ENCODE measurements at places on chromosomes 13 and 19.

DNA sequence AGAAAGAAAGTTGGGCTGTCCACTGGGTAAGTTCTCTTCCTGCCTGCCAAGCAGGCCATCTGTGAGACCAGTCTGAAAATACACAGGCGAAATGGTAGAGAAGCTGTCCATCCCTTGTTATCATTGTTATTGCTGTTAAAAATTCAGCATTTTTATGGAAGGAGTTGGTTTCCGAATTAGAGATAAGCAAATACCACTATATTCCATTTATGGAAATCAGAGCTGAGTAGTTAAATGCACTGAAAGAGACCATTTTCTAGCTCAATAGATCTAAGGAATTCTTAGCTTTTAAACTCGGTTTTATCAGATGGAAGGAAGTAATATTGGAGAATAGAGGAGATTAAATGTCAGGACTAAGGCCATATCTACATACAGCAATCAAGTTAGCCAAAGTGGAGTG lies 40.7 kb downstream of the MZT1 start:
- no peak for DNase-seq

- no peak for DNase-seq
Observed at GRCh38 chr19:32067685-32068084, 277.7 kb upstream of the ZNF507 start.

GRCh38 chr19:32227561-32228165 lies 117.7 kb upstream of the ZNF507 start:
- no peak for DNase-seq

DNA sequence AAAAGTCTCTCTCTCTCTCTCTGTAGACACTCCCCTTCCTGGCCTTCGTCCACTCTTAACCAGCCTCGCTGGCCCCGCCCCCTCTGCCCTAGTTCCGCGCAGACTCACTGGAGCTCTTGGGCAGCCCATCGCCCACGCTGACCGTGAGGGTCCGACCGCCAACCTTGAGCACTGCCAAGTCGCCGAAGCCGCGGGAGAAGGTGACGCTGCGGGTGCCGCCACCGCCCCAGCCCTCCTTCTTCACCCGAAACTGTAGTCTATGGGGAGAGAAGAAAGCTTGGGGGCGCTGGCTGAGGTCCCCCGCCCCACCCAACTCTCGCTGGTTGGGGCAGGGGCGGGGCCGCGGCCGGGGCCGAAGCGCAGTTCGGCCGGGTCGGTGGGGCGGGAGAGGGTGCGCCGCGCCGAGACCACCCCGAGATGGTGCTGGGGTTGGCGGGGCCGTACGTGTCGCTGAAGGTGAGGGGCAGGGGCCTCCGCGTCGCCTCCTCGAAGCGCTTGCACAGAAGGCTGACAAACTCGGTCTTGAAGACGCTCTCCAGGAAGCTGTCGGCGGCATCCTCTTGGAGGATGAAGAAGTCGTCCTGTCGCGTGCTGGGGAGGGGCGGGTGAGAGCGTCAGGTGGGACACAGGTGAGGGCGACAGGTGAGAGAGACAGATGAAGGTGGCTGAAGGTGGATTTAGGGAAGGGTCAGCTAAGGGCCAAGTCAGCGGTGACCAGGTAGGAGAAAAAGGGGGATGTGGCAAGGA lies 12.6 kb upstream of the ZNF414 start:
- peak; percentile 93 for DNase-seq

DNA sequence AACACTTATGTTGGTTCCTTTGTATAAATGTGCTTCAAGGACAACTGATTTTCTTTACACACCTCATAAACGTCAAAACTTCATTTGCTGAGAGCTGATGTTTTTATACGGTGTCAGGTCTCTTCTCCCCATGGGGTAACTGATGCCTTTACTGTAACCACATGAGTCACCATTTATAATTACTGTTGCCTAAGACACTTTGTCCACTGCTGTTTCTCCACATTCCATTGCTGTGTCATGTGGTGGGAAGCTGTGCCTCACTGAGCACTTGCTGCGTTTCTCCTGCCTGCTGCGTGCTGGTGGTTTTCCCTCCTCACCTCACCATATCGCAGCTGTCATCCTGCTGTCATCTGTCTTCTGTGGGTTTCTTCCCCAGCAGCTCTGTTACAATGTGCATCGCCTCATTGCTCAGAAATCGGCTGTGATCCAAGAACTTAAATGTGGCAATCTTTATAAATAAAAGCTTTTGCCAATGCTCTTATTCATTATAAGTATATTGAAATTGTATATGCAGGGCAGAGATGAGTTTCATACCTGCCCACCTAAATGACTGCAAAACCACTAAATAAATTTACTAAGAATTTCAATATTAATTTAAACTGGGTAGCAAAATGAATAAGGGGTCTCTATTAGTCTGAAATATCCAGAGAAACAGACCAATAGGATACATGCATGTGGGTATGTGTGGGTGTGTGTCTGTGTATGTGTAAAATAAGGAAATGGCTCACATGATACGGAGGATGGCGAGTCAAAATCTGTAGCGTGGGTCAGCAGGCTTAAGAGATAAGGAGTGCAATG lies 547.0 kb upstream of the SLITRK5 start:
- DNase-seq, result peak; percentile 100
